Testis (tissue), 5 donors: ENCODE measurements at places on chromosomes 5 and 9. TPM values are rescaled to one million over a fixed set of nuclear protein-coding genes. Genes with fewer than 3 reads are reported as not detected.

GRCh38 chr5:81154725-81155124 lies 78.4 kb upstream of the CKMT2 start:
- no peaks in the 10 kb centered on the region for H3K4me1 ChIP-seq
- no peak for DNase-seq
- H3K4me3 ChIP-seq: no peak overlapping the region
- H3K36me3 ChIP-seq: no peaks in the 10 kb centered on the region
- no peak overlapping the region for H3K27ac ChIP-seq

GRCh38 chr5:32523625-32524024 lies 61.7 kb upstream of the SUB1 start:
- H3K27me3 ChIP-seq: no peaks in the 10 kb centered on the region
- DNase-seq: no peak
- H3K36me3 ChIP-seq: no peaks in the 10 kb centered on the region
- H3K27ac ChIP-seq: no peak overlapping the region
- H3K4me3 ChIP-seq: no peak overlapping the region

The TXN gene
- 30.2 TPM for total RNA-seq

The NR5A1 gene
- 65.2 TPM for total RNA-seq

- no peaks in the 10 kb centered on the region for H3K4me1 ChIP-seq
- no peaks in the 10 kb centered on the region for H3K36me3 ChIP-seq
- no peak overlapping the region for H3K4me3 ChIP-seq
- no peak for DNase-seq
These were observed 32.0 kb upstream of the HSD17B3 start for GRCh38 chr9:96333958-96334357.

DNA sequence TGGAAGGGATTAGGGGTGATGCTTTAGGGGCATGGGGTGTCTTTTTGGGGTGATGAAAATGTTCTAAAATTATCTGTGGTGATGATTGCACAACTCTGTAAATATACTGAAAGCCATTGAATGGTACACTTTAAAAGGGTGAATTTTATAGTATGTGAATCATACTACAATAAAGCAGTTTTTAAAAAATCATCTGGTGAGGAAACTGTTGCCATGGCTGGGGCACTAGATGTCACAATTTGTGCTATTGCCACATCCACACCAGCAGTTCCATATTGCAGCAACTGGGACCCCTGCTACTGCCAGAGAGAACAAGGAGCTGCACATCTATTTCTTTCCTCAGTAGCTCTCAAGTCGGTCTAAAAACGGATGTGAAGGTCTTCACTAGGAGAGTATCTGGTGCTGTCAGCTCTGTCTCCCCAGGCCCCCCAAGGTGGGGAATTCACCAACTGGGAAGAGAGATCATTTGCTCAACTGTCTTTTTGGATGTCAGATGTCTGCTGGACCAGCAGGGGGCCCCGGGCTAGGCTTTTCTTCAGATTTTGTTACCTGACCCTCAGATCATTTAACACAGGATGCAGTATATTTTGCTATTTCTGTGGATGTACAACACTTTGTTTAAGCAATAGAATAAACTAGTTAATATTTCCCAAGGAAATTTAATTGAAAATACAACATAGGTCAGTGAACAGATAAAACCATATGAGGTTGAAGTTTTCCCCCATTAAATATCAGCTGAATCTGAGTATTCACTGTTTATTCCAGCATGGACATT lies 13.2 kb downstream of the CMYA5 start:
- no peaks in the 10 kb centered on the region for H3K27me3 ChIP-seq
- H3K4me1 ChIP-seq: no peaks in the 10 kb centered on the region
- H3K27ac ChIP-seq: no peak overlapping the region
- H3K4me3 ChIP-seq: no peak overlapping the region
- no peak for DNase-seq

DNA sequence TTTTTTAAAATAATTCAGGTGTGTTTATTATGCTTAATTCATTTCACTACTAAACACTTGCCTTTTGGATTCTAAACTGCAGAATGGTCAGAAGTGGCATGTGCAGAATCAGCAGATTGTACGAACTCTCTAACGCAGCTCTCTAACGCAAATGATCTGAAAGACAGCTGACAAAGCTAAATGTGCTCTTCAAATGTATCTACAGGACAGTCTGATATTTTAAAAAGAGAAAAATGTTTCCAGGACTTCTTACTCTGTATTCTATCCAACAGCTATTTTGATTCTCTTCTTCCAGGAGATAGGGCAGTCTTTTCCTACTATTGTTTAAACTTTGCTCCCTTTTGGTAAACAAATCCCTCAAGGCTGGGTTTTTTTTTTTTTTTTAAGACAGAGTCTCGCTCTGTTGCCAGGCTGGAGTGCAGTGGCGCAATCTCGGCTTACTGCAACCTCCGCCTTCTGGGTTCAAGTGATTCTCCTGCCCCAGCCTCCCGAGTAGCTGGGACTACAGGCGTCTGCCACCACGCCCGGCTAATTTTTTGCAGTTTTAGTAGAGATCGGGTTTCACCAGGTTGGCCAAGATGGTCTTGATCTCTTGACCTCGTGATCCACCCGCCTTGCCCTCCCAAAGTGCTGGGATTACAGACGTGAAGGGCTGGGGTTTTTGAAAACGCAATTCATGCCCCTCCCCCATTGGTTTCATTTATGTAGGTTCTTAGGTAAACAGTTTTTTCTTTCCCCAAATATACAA lies 1.2 kb downstream of the NMRK1 start:
- H3K4me3 ChIP-seq: peak overlapping the region; percentile 92
- DNase-seq: no peak
- no peaks in the 10 kb centered on the region for H3K36me3 ChIP-seq
- peaks cover 25% of the 10 kb centered on the region for H3K4me1 ChIP-seq
- H3K27ac ChIP-seq: peak overlapping the region; percentile 98

DNA sequence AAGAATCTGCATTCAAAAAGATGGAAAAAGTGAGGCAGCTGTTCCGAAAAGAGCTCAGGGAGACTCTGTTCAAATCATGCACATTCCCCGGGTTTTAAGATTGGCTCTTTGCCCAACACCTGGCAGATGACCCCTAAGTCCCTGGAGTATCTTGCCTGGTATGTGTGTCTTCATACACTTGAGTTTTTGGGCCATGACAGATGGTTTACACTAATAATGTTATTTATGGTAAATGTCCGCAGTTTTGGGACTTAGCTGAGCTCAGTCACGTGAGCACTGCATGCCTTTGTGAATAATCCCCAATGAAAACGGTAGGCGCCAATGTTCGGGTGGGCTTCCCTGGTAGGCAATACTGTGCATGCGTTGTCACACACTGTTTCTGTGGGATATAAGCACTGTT lies 316.1 kb downstream of the PRDM9 start:
- no peak for DNase-seq
- no peak overlapping the region for H3K27ac ChIP-seq
- H3K27me3 ChIP-seq: no peaks in the 10 kb centered on the region
- H3K4me1 ChIP-seq: no peaks in the 10 kb centered on the region
- no peaks in the 10 kb centered on the region for H3K36me3 ChIP-seq

DNA sequence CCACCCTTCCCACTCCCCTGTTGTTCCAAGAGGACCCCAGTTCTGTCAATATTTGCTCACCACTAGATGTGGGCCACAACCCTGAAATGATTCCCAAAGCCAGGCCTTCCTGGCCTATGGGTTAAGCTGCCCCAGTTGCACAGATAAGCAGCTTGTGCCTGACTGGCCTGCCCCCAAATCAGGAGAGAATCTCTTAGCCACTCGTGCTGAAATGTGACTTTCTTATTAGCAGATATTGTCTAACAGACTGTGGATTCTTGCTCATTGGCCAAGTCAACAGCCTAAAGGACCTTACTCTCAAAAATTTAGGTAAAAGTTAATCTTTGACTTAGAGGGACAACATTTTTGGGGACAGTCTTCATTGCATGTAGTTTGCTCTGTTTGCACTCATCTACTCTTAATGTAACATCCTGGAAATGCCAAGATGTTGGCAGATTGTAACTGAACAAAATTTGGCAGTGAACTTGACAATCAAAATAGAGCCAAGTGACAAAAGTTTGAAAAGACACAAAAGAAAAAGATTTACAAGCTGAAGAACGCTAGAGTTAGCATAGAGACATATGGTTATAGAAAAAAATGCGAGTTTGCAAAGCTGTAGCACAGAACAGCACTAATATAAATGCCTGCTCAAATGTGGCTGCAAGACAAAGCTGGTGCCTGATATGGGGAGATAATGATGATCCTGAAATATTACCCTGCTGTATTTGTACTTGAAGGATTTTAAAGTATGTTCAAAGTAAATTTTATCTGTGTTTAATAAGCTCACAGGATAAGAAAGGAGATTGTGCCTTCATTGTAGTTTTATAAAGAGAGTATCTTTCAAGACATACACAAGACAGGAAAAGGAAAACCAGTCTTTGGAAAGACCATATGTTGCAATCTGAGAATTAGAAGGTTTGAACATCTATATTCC lies 29.0 kb upstream of the FSD1L start:
- H3K4me3 ChIP-seq: no peak overlapping the region
- peaks cover 6% of the 10 kb centered on the region for H3K4me1 ChIP-seq
- no peaks in the 10 kb centered on the region for H3K36me3 ChIP-seq
- no peak for DNase-seq
- no peak overlapping the region for H3K27ac ChIP-seq

The CDKN2B-AS1 gene
- 3.5 TPM for total RNA-seq

The PRKAA1 gene
- total RNA-seq: 81.7 TPM

The ADAMTS19 gene
- total RNA-seq: 2.6 TPM

The TLX3 gene
- not detected for total RNA-seq

- H3K36me3 ChIP-seq: no peaks in the 10 kb centered on the region
- no peak overlapping the region for H3K27ac ChIP-seq
- H3K27me3 ChIP-seq: no peaks in the 10 kb centered on the region
- H3K4me3 ChIP-seq: no peak overlapping the region
- no peaks in the 10 kb centered on the region for H3K4me1 ChIP-seq
- no peak for DNase-seq
These were observed 81.1 kb downstream of the MAT2B start for GRCh38 chr5:163586531-163586956.

The IL31RA gene
- 3.1 TPM for total RNA-seq

The CD72 gene
- 0.63 TPM for total RNA-seq

GRCh38 chr9:79383096-79383495 lies 188.7 kb upstream of the TLE4 start:
- H3K27ac ChIP-seq: no peak overlapping the region
- no peaks in the 10 kb centered on the region for H3K27me3 ChIP-seq
- H3K36me3 ChIP-seq: no peaks in the 10 kb centered on the region
- no peak for DNase-seq

GRCh38 chr9:86921151-86921923 lies 26.0 kb downstream of the GAS1 start:
- no peaks in the 10 kb centered on the region for H3K36me3 ChIP-seq
- H3K4me1 ChIP-seq: no peaks in the 10 kb centered on the region
- H3K4me3 ChIP-seq: no peak overlapping the region
- no peaks in the 10 kb centered on the region for H3K27me3 ChIP-seq
- H3K27ac ChIP-seq: no peak overlapping the region
- peak; percentile 58 for DNase-seq

DNA sequence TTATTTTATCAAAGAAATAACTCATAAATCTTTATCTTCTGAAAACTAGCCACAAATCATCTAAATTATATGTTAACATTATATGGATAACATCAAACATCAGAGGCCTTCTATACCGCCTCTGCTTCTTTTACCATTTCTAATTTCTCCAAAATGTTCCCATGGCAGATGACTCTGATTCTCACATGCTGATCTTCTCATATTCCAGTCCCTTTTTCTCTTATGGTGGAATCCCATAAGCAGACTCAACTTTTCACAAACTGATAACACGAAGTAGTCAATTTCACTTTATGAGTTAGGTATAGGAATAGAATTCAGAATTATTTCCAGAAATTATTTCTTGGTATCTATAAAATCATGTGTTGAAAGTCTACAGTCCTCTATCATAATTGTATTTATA lies 212.3 kb downstream of the ENC1 start:
- no peaks in the 10 kb centered on the region for H3K27me3 ChIP-seq
- DNase-seq: no peak
- H3K27ac ChIP-seq: no peak overlapping the region

DNA sequence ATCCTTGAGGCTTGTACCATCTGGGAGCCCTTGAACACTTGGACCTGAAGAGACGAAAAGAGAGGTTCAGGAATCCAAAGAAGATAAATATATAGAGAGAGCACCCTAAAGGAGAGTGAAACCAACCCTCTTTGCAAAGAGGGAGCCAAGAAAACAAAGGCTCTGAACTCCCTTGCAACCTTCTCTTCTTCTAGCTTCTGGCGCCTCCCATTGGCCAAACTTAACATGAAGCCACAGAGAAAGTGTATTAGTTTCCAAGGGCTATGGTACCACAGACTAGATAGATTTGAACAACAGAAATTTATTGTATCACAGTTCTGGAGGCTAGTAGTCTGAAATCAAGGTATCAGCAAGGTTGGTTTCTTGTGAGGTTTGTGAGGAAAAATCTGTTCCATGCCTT lies 175.1 kb downstream of the HCN1 start:
- DNase-seq: peak; percentile 72
- no peak overlapping the region for H3K27ac ChIP-seq
- H3K4me3 ChIP-seq: no peak overlapping the region
- no peaks in the 10 kb centered on the region for H3K36me3 ChIP-seq
- H3K4me1 ChIP-seq: no peaks in the 10 kb centered on the region

The LTC4S gene
- total RNA-seq: 3.7 TPM

The N4BP3 gene
- 3.6 TPM for total RNA-seq

- H3K27ac ChIP-seq: no peak overlapping the region
- no peaks in the 10 kb centered on the region for H3K4me1 ChIP-seq
- H3K27me3 ChIP-seq: no peaks in the 10 kb centered on the region
- H3K36me3 ChIP-seq: no peaks in the 10 kb centered on the region
- H3K4me3 ChIP-seq: no peak overlapping the region
- DNase-seq: no peak
These were observed 865.0 kb downstream of the PTPRD start for GRCh38 chr9:9747787-9748186.

DNA sequence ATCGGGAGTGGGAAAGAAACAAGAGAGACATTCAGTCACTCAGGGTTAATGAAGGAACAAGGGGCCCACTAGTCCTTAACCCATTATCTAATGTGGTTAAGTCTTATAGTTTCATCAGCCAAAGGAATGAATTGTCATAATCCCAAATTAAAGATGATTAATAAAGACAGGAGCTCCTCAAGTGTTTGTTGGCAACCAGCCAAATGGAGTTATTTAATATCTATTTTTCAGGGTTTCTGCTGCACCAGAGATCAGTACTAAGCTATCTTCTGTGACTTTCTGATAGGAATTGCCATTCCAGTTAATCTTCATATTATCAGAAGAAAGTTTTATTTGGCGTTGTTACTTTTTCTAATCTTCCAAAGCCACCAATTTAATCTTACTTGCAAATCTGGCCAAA lies 34.0 kb upstream of the FCHO2 start:
- no peak overlapping the region for H3K27ac ChIP-seq
- H3K36me3 ChIP-seq: no peaks in the 10 kb centered on the region
- no peaks in the 10 kb centered on the region for H3K4me1 ChIP-seq
- no peak for DNase-seq

The IL7R gene
- total RNA-seq: 7.6 TPM

The GNE gene
- 26.6 TPM for total RNA-seq

DNA sequence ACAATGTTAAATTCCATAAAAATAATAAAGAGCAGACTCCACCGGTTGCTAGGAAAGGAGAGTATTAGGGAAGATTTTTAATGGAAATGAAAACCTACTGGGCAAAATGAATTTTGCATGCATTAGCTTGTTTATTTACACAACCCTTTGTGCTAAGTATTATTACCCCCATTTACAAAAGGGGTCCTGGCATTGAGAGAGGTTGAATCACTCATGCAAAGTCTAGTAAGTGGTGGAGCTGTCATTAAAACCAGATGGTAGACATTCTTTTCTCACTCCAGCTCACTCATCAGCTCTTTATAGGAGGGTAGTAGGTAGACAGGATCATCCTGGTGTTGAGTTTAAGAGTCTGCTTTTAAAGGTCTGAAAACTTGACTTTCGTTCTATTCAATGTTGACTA lies 395.1 kb downstream of the PLK2 start:
- no peaks in the 10 kb centered on the region for H3K4me1 ChIP-seq
- H3K4me3 ChIP-seq: no peak overlapping the region
- DNase-seq: no peak
- H3K27me3 ChIP-seq: no peaks in the 10 kb centered on the region
